ENCODE measurements at places on chromosomes 4 and X. TPM values are rescaled to one million over a fixed set of nuclear protein-coding genes. Genes with fewer than 3 reads are reported as not detected.

Gene GPAT3
- 3.1 TPM for total RNA-seq

GRCh38 chrX:149124526-149125108 is 380.5 kb downstream of the IDS start:
- no peak for DNase-seq
- H3K27ac ChIP-seq, result no peak overlapping the region
- H3K4me3 ChIP-seq, result no peak overlapping the region
- no peaks in the 10 kb centered on the region for H3K36me3 ChIP-seq

DNA sequence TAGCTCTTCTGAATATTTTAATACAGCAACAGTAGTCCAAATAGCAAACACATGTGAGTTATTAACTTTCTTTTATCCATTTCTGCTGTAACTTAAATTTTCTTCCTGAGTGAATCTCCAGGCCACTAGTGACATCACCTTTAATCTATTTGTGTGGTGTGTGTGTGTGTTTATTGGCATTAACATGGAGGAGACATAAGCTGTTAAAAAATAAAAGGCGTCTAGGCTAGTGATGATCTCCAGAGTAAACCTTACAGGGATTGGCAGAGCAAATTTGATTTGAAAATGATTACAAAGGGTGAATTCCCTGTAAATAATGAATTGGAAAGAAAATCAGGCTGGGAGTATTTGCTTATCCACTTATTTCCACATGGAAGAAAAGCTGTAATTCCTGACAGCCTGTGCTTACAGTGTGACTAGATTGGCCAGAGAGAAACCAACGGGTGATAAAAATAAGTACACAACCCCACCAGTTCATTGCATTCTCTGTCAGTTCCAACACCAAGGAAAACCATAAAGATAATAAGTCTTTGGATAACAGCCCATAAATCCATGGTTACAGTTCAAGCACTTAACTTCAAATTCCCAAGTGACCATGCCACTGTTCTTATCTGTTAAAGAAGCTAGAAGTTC is 186.1 kb downstream of the ENOX2 start:
- no peak for DNase-seq
- H3K27ac ChIP-seq, result no peak overlapping the region
- no peak overlapping the region for H3K4me3 ChIP-seq
- no peaks in the 10 kb centered on the region for H3K27me3 ChIP-seq
- no peaks in the 10 kb centered on the region for H3K4me1 ChIP-seq

Gene LYAR
- 54.5 TPM for total RNA-seq

GRCh38 chr4:174808119-174808518 is 20.9 kb downstream of the GLRA3 start:
- no peaks in the 10 kb centered on the region for H3K36me3 ChIP-seq
- no peaks in the 10 kb centered on the region for H3K4me1 ChIP-seq
- H3K4me3 ChIP-seq, result no peak overlapping the region
- H3K27ac ChIP-seq, result no peak overlapping the region
- H3K27me3 ChIP-seq, result no peaks in the 10 kb centered on the region

Gene RBM47
- total RNA-seq, result 3.1 TPM

Gene TCP11X2
- total RNA-seq, result not detected

DNA sequence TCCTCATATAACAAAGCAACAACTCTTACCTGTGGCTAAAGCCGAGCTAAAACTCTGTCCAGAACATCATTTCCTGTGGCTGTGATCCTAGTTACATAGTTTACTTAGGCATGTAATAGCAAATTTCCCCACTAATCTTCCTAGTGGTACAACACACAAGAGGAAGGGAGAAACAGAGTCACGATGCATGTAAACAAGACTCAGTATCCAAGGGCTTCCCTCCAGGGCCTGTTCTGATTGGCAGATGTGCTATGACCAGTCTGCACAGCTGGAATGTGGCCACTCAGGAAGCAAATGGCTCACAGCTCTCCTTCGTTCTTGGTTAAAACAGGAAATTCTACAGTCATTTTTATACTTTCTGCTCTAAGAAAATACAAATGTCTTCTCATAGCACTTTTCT is 49.2 kb upstream of the PRSS48 start:
- H3K4me1 ChIP-seq, result no peaks in the 10 kb centered on the region
- H3K27me3 ChIP-seq, result peaks cover 42% of the 10 kb centered on the region
- H3K36me3 ChIP-seq, result no peaks in the 10 kb centered on the region
- H3K4me3 ChIP-seq, result no peak overlapping the region
- no peak overlapping the region for H3K27ac ChIP-seq

GRCh38 chr4:176858839-176859238 is 66.1 kb upstream of the VEGFC start:
- H3K36me3 ChIP-seq, result no peaks in the 10 kb centered on the region
- no peak overlapping the region for H3K27ac ChIP-seq
- no peaks in the 10 kb centered on the region for H3K4me1 ChIP-seq
- H3K4me3 ChIP-seq, result no peak overlapping the region

GRCh38 chr4:136864604-136865185 is 667.6 kb downstream of the PCDH18 start:
- no peak overlapping the region for H3K4me3 ChIP-seq
- H3K27ac ChIP-seq, result no peak overlapping the region
- H3K27me3 ChIP-seq, result no peaks in the 10 kb centered on the region

GRCh38 chr4:111754003-111754402 is 391.3 kb upstream of the FAM241A start:
- no peak overlapping the region for H3K27ac ChIP-seq
- H3K4me3 ChIP-seq, result no peak overlapping the region
- H3K36me3 ChIP-seq, result no peaks in the 10 kb centered on the region
- no peak for DNase-seq

DNA sequence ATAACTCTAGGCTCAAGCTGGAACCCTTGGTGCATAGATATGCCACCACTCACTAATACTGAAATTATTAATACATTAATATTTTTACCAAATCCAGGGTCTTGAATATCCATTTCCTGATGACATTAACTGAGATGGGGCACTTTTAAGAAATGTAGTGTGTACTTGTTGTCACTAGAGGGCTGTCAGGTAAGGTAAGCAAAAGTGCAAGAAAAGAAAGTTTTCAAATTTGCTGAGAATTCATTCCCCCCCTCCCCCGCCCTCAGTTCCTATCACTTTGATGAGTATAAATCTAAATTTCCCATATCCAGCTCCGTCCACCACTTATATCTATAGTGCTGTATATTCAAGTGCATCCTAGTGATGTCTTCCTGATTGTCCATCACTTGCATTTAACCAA is 20.5 kb upstream of the WDR44 start:
- H3K4me3 ChIP-seq, result no peak overlapping the region
- H3K36me3 ChIP-seq, result no peaks in the 10 kb centered on the region
- peaks cover 2% of the 10 kb centered on the region for H3K27me3 ChIP-seq
- no peak for DNase-seq
- no peak overlapping the region for H3K27ac ChIP-seq

Gene CT45A1
- total RNA-seq, result not detected

GRCh38 chrX:153321381-153322124 is at the start of gene PNMA6F:
PNMA6F (minus strand) TSS chrX:153321767; CDS start chrX:153320674, 1,093 bp downstream.
- no peaks in the 10 kb centered on the region for H3K36me3 ChIP-seq
- H3K27me3 ChIP-seq, result peaks cover 16% of the 10 kb centered on the region
- DNase-seq, result no peak
- no peaks in the 10 kb centered on the region for H3K4me1 ChIP-seq
- no peak within 1 kb of the TSS for H3K4me3 ChIP-seq

- H3K4me3 ChIP-seq, result no peak overlapping the region
- no peaks in the 10 kb centered on the region for H3K4me1 ChIP-seq
- H3K27me3 ChIP-seq, result peaks cover 2% of the 10 kb centered on the region
- no peak for DNase-seq
- H3K36me3 ChIP-seq, result peaks cover 1% of the 10 kb centered on the region
These were observed 262.7 kb upstream of the ETNPPL start for GRCh38 chr4:109025471-109026076.

Gene FMR1NB
- not detected for total RNA-seq

GRCh38 chr4:143726714-143727113 is 26.2 kb upstream of the FREM3 start:
- no peaks in the 10 kb centered on the region for H3K36me3 ChIP-seq
- peaks cover 4% of the 10 kb centered on the region for H3K27me3 ChIP-seq
- H3K4me1 ChIP-seq, result no peaks in the 10 kb centered on the region
- no peak for DNase-seq
- H3K27ac ChIP-seq, result no peak overlapping the region

- H3K4me1 ChIP-seq, result peaks cover 13% of the 10 kb centered on the region
- DNase-seq, result no peak
- H3K4me3 ChIP-seq, result no peak overlapping the region
- no peak overlapping the region for H3K27ac ChIP-seq
- H3K36me3 ChIP-seq, result no peaks in the 10 kb centered on the region
- no peaks in the 10 kb centered on the region for H3K27me3 ChIP-seq
These were observed 54.9 kb downstream of the MAP7D2 start for GRCh38 chrX:20061855-20062254.

GRCh38 chr4:52051213-52051614 is at the start of gene SPATA18:
SPATA18 (plus strand) TSS chr4:52051304; CDS start chr4:52051705, 401 bp downstream.
- no peak within 1 kb of the TSS for H3K27ac ChIP-seq
- H3K4me3 ChIP-seq, result peak within 1 kb of the TSS; percentile 75
- peak; percentile 39 for DNase-seq
- peaks cover 78% of the 10 kb centered on the region for H3K27me3 ChIP-seq

Gene PDZD4
- total RNA-seq, result 0.80 TPM

DNA sequence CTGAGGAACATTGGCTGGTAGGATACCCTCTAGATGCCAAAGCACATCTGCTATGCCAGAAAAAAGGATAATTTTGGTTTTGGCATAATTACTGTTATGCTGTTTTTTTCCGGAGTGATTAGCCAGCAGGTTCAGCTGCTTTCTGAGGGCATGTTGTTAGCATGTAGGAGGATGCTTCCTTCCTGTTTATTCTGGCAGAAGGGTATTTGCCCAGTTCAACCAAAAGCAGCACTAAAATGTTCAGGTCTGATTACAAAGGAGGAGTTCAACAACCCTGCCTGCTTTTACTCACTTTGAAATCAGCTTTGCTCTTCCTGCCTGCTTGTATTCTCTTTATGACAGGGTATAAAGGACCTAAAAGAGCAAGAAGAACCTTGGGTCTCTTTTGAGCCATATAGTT is 21.9 kb downstream of the ERCC6L start:
- no peak overlapping the region for H3K4me3 ChIP-seq
- peaks cover 11% of the 10 kb centered on the region for H3K36me3 ChIP-seq
- H3K27me3 ChIP-seq, result no peaks in the 10 kb centered on the region

Gene RIBC1
- total RNA-seq, result 1.2 TPM

Data from activated naive CD8-positive, alpha-beta T cell treated with anti-CD3 and anti-CD28 coated beads, Interleukin-2, amount 10 ng/mL, durations not matched to agents 7 days and 5 days (primary cell).